Lung microvascular endothelial cell (primary cell): ENCODE measurements at places on chromosomes 7 and 10. TPM values are rescaled to one million over a fixed set of nuclear protein-coding genes. Genes with fewer than 3 reads are reported as not detected.

GRCh38 chr7:18345641-18346234, 149.8 kb upstream of the HDAC9 start:
- peak; percentile 62 for DNase-seq

DNA sequence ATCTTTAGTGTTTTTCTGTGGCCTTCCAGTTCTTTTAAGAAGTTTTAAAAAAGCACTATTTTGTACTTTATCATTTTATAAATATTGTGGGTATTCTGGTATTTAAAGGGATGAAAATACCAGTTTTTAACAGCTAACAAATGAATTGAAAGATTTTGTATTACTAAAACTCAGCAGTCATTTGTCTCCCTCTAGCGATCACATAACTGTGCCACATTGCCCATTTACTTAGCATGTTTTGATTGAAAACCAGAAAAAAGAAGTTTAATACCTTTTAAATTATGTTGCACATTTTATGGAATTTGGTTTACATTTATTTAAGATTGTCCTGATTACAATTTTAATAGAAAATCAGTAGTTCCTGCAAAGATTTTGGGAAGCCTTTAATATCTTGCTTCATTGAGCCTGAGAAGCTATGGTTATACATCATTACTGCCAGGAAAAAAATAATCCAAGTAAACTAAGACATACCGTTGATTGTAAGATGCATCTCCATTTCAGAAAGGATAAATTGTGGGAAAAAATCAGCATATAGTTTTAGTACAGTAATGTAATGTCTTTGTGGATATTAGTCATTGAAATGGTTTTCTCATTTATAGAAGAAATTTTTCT, 34.9 kb downstream of the TAX1BP1 start:
- DNase-seq: peak; percentile 42

DNA sequence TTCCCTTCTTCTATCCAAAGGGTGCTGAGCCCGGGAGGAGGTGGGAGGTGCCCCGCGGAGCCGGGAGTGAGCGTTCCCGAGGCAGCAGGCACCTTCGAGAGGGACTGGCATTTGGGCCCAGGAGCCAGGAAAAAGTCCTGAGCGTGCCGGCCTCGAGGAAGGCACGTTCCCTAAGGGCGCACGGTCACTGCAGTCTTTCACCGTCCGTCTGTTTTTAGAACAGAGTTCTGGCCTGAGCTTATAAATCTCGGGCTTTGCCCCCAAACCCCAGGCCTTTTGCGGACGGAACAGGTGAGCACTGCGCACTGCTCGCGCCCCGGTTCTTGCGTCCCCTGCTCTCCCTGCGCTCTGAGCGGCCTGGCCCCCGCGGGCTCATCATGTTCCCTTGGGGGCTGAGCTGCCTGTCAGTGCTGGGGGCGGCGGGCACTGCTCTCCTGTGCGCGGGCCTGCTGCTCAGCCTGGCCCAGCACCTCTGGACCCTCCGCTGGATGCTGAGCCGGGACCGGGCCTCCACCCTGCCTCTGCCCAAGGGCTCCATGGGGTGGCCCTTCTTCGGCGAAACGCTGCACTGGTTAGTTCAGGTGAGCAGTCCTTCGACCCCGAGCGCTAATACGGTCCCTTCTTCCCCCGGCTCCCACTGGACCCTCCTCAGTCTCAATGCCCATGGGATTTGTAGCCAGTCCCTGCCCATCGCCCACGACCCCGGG, 442 bp downstream of the CYP26C1 start:
- no peak for DNase-seq

DNA sequence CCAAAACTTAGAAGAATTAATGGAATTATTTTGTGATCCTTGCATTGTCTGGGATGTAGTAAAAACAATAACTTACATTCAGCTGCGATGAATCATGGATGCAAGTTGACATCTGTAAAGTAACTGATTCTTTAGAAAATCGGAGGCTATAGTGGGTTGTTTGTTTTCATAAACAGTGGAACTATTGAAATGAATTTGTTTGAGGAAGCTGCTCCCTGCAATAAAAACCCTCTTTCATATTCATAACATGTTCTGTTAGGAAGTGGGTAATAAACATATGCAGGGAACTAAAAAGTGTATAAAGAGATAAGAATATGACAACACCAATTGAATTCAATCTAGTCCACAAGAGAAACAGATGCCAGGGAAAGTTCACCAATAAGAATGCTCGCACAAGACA, 53.6 kb downstream of the AGMO start:
- peak; percentile 50 for DNase-seq

DNA sequence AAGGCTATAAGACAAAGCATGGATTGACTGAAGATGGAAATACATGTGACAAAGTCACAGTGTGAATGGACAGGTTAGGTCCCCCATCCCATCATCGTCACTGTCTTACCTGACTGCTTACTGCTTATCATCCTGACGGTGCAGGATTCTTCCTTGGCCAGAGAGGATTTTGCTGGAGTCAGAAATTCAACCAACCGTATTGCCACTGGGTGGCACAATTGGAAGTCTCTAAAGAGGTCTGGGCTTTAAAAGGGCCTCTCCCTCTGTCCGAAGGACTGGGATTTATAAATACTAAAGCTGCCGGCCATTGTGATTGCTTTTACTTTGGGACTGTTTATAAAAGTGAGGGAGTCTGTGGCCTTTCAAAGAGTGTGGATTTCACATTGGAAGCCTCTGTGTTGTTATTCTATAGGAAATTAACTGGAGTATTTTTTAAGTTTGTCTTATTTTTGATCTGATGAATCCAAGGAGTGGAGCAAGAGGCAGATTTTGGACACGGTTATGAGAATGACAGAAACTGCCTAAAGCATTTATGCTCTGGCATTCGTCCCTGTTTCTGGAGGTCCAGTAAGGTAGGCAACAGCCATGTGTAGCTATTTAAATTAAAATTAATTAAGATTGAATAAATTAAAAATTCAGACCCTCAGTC, 113.3 kb upstream of the CREB5 start:
- peak; percentile 50 for DNase-seq

- DNase-seq: no peak
These were observed 44.2 kb upstream of the C10orf71 start for GRCh38 chr10:49254556-49255318.

DNA sequence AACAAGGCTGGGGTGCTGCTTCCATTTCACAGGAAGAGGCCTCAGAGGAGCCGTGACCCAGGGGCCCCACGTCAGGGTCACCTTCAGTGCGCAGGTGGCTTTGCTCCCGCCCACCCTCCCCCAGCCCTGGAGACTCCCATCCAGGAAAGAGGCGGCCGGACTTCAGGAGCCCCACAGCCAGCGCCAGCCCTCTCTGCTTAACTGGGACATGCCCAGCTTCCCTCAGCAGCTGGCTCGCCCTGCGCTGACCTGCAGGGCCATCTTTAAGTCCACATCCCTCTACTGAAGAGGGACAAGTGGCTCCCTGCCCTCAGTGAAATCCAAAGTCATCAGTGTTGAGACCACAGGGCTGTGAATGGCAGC, 141.9 kb upstream of the PPP2R2D start:
- DNase-seq: no peak

GRCh38 chr7:77208416-77208815, 8.8 kb upstream of the FGL2 start:
- no peak for DNase-seq

GRCh38 chr10:5812283-5813090, 747 bp downstream of the GDI2 start:
- peak; percentile 47 for DNase-seq

- no peak for DNase-seq
These were observed 45.0 kb upstream of the TSPAN13 start for GRCh38 chr7:16708511-16708910.

DNA sequence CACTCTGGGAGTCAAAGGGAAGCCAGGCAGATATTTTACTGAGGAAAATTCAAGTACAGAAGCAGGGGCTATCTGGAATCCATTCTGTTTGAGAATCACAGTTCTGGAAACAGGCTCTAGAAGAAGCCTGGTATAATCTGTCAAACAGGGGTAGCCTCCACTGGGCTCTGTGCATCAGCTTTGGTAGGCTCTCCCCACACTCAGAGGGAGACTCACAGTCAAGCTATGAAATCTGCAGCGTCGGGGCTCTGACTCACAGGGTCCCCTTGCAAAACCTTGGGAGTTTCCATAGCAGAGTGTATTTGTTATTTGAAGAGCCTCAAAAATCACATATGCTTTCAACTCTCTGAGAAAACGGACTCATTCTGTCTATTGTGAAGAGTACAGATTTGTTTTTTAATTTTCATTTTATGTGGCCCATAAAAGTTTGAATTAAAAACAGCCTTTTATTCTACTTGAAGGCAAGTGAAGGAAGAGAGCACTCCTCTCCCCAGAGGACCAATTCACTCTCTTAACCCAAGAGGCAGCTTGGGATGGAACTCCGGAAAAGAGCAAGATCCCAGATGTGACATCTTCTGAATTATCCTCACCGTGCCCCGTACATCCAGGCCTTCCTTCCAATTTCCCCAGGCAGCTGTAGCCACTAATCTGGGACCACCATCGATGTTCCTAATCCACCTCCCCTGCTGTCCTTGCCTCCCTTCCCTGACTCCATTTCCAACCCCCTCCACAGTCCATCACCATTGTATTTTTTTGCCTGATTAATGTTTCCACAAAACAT, 590.9 kb upstream of the MGMT start:
- DNase-seq: no peak

- no peak for DNase-seq
These were observed 28.5 kb downstream of the NACAD start for GRCh38 chr7:45060295-45060694.

GRCh38 chr7:4960363-4960762, 1.4 kb upstream of the MMD2 start:
- DNase-seq: no peak

The ITPRID1 gene
- total RNA-seq: not detected in 2 replicates

The CLRN3 gene
- total RNA-seq: 0.20 and 0.22 TPM in 2 replicates

The KCNK18 gene
- total RNA-seq: not detected in 2 replicates

The AGR3 gene
- not detected in 2 replicates for total RNA-seq

The SPDYE2 gene
- not detected in 2 replicates for total RNA-seq
